Aorta (tissue), 5 donors: ENCODE measurements at places on chromosomes 1 and 21.

DNA sequence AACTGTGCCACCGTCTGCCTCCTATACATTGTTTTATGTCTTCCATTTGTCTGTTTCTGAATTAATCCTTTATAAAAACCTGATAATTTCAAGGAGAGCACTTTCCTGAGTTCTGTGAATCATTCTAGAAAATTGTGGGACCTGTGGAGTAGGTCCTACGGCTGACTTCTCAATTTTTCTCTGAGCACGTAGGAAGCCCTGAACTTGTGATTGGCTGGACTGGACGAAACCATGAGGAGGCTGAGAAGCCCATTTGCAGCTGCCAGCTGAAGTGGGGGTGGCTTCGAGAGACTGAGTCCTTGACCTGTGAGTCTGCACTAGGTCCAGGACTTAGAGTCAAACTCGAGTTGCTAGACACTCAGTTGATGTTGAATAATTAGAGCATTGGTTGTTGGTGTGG is 277.1 kb upstream of the NCAM2 start:
- no peak for DNase-seq

GRCh38 chr1:28241638-28242241 is 5.8 kb downstream of the ATP5IF1 start:
- DNase-seq, result no peak

DNA sequence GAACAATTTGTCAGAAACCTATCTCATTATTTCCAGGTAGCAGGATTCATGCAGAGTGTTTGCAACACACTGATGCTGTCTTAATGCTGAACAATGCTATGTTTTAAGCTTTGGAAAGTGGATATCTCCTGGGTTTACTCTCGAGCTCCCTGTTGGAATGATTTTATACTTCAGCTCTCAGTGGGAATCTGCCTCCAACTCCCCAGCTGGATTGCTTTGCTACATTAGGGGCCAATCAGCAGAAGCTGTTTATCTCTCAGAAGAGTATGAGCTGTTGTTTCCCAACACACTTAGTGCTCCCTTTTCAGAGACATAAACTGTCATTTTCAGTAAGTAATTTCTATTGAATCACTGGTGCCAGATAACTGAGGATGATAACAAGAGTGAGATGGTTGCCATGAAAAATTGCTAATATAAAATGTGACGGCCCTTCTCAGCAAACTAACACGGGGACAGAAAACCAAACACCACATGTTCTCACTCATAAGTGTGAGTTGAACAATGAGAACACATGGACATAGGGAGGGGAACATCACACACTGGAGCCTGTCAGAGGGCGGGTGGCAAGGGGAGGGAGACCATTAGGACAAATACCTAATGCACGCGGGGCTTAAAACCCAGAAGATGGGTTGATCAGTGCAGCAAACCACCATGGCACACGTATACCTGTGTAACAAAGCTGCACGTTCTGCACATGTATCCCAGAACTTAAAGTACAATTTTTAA is 265.9 kb upstream of the RUNX1 start:
- DNase-seq, result no peak

- DNase-seq, result no peak
Measured at GRCh38 chr1:159799446-159799985, 2.6 kb upstream of the FCRL6 start.

GRCh38 chr1:183609313-183609712 is 19.1 kb upstream of the NCF2 start:
- peak; percentile 84 for DNase-seq

DNA sequence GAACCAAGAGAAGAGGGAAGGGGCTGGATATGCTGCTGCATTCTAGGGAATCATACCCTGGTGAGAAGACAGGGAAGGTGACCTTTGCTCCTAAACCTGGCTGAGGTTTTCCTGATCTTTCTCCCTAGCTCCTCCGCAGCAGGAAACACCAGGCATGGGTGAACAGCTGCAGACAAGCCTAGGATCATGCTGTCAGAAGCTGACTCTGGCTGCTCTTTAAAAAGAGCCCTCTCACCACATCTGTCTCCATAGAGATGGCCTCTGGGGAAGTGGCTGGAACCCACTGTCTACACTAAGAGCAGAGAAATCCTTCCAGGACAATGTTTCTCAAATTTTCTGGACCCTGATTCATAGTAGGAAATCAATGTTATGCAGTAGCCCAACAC is 57.6 kb downstream of the CD34 start:
- no peak for DNase-seq

DNA sequence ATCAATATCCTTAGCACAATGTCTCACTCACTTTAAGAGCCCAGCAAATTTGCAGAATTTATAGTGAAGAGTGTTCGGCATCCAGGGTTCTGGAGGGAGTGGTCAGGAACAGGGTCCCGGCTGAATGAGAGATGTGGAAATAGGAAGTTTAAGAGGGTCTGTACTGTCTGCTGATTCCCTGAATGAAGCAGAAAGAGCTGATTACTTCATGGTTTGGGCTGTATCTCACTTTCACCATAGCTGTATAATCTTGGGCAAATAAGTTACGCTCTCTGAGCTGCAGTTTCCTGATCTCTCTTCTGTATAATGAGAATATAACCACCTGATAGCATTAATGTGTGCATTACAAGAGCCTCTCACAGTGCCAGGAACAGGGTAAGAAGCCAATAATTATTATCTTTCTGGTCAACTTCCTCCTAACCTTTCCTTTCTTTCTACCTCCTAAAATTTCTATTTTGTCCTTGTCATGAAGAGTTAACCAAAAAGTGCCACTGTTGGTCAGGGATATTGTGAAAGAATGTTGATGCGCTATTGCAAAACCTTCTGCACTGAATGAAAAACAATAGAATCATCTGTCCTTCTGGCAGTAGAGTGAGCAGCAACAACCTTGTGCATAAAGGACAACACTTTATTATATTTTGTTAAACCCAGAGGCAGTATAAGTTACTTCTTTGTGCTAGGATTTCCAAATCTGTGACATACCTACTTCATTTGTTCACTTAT is 14.7 kb upstream of the PTGFR start:
- no peak for DNase-seq

DNA sequence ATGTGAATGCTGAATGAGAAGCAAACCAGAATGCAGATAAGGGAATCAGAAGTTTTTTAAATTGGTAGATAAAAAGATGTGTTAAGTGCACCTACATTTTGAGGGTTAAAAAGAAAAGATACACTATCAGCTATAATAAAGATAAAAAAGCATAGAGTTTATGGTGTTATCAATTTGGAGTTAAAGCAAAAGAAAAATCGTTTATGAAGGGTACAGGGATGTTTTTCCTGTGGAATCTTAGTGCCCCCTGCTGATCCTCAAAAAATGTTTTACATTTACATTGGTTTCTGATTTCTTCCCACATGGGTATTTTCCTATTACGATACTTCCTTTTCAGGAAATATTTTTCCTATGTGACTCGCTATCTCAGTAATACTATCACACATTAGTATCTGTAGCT is 293.5 kb downstream of the MRPL39 start:
- no peak for DNase-seq

DNA sequence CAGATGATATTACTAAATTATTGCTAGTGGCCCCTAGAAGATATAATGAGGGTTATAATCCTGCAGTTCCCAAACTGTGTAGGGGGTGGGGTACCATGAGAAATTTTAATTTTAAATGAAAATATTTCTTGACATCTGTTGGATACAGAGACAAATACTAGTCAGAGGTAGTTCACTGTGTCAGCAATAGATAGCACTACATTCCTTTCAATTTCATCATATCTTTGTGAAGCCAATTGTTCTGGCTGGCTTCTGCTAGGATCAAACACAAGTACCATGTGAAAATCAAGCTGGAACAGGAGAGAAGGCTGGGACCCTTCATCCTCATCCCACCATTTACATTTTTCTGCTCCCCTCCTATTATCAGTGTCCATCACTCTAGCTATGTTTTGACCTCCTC is 208.1 kb downstream of the USH2A start:
- no peak for DNase-seq

GRCh38 chr1:31703431-31704270 is at the start of gene COL16A1:
Gene COL16A1 (minus strand): TSS chr1:31704017. CDS start chr1:31702193, 1,824 bp downstream.
- peak; percentile 87 for DNase-seq

- DNase-seq, result no peak
Measured at GRCh38 chr21:34813266-34813894, 144.6 kb downstream of the CLIC6 start.

DNA sequence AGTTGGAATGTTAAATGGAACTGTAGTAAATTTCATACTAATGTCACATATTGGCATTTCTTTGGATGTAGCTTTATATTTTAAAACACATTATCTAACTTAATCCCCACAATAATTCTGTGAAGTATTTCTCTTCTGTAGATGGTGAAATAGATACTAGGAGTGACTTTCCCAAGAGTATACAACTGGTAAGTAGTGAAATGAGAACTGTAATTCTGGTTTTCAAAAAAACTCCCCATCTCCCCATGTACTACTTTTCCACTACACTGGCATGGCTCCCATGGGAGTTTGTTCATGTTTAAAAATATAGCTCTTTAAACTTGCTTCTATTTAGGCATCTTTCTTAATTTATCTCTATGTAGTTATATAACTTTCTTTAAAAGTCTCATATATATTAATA is 10.2 kb downstream of the CHML start:
- no peak for DNase-seq

DNA sequence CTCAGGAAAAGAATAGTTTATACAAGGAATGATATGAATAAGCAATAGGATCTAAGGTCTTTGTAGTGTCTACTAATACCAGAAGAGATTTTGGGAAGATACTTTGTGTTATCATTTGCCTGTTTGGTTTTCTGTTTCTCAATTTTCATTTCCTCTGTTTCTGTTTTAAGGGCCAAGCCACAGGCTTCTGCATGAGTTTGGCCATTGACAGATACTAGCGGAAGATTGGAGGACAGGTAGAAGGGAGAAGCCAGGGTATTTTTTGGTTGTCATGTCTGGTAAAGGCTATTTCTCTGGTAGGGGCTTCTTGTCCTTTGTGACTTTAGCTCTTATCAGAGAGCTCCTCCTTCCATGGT is 51.4 kb downstream of the HS2ST1 start:
- no peak for DNase-seq

- DNase-seq, result no peak
Measured at GRCh38 chr1:230273141-230273710, 152.9 kb downstream of the PGBD5 start.

DNA sequence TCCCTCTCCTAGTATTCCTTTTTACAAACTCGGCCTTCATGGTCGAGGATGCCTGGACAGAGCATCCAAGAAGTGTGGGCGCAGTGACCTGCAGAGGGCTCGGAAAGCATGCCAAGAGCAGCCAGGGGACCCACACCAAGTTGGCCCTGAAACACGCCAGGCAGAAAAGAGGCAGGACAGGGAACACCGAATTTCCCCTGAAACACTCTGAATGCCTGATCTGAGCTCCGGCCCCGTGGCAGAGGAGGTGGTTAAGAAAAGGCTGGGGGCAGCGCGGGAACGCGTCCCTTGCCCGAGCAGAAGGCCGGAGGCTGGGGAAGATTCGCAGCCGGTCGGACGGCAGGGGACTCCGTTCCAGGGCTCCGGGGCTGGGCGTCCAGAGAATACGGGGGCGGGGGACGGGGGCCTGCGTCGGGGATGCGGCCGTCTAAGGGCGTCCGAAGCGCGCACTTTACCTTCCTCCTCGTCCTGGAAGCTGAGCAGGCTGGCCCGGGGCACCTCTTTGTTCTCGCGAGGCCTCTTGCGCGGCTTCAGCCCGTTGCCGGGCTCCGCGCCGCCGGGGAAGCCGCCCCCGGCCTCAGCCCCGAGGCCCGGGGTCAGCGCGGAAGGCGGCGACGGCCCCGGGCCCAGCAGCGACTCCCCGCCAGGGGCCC is 558 bp downstream of the PAXBP1 start:
- peak; percentile 82 for DNase-seq

DNA sequence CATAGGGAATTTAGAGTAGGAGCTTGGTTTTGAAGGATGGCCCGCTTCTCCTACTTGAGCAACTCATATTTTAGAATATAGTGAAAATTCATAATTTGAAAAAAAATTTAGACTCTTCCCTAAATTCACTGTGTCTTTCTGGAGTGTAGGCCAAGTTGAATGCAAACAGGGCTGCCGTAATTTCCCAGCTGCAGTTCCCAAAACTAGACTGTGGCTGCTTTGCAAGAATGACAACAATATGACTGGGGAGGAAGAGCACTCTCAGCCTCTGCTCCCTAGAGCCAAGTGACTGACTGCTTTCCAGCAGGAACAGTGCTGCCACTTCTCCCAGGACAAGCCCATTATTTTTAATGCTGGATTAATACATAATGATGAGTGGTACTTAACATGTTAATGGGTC is 209.0 kb downstream of the RHOU start:
- no peak for DNase-seq

GRCh38 chr1:222889440-222889839 is 74.6 kb downstream of the DISP1 start:
- DNase-seq, result no peak

DNA sequence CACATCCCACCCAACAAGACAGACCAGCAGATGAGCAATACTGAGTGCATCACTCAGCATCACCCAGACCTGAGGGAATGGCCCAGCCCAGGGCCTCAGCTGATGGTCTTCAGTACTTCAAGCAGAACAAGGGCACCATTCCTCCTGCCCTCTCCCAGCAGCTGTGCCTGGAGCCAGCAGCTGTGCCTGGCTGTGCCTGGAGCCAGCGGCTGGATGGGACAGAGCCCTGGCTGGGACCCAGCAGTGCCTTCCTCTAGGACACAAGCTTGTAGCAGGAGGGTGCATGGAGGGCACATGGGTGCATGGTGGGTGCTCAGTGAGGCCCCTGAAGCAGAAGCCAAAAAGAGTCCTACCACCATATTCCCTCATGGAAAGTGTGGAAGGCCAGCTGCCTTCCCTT is 583.8 kb downstream of the NPHP4 start:
- DNase-seq, result no peak

- DNase-seq, result no peak
Measured at GRCh38 chr1:9207715-9208114, 26.9 kb upstream of the H6PD start.

DNA sequence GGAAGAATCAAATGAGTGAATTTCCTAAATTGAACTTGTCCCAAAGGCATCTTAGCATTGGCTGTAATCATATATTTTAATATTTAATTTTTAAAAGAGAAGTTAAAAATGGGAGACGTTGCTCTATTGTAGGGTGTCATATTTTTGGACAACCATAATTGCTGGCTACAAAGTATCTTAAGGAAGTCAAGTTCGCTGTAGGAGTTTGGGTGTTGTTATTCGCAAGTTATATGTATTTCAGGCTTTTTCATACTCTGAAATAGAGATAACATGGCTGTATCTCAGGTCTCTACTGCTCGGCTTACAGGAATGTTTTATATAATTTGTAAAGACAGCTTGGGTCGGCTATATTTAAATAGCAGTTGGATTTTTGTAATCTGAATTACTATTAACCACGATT is 852 bp downstream of the TMEM50A start:
- no peak for DNase-seq

- DNase-seq, result peak; percentile 78
Measured at GRCh38 chr1:6384962-6385361, 8.6 kb downstream of the ACOT7 start.
